CD8-positive, alpha-beta memory T cell (primary cell): ENCODE measurements at places on chromosomes 7 and 10.

- DNase-seq = no peak
Measured at GRCh38 chr10:100496567-100496966, 23.1 kb downstream of the SEC31B start.

GRCh38 chr7:70726951-70727378, 405.0 kb upstream of the GALNT17 start:
- DNase-seq = no peak

DNA sequence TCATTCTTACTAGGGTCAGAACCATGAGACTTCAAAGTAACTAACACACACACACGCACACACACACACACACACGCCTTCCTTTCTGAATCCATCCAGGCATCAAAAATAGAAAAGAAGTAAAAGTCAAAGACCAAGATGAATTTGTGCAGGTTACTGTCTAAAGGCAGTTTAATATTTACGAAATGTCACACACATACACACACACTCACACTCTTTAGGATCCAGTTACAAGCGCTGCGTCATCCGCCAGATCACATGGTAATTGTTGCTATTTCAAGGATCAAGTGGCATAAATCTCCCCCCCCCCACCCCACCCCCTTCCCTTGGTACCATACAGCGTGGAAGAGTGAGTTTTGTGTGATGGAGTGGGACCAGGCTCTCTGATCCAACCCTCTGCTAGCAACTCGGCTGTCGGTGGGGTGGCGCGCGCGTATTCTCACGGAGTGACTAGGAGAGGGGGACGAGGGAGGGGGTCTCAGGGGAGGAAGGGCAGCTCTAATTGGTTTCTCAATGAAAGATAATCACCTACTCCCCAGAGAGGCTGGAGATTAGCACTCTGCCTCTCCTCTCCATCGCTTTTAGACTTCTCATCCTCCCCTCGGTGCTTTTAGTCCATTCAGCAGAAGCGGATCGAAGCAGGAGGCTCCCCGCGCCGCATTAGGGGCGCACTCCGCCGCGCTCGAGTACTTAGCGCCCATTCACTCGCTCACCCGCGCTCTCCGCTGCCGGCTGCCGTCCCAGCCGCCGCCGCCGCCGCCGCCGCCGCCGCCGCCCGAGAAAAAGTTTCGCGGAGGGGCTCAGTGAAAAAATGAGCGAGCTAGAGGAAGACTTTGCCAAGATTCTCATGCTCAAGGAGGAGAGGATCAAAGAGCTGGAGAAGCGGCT, 83.5 kb upstream of the PRKG1 start:
- DNase-seq = no peak

- no peak for DNase-seq
Measured at GRCh38 chr7:50145226-50145625, 52.2 kb upstream of the ZPBP start.

GRCh38 chr7:110760341-110760740, 330.6 kb upstream of the LRRN3 start:
- no peak for DNase-seq

GRCh38 chr7:154841731-154842331, 161.1 kb downstream of the PAXIP1 start:
- no peak for DNase-seq

- no peak for DNase-seq
Measured at GRCh38 chr10:53029449-53029848, 256.9 kb upstream of the MBL2 start.

DNA sequence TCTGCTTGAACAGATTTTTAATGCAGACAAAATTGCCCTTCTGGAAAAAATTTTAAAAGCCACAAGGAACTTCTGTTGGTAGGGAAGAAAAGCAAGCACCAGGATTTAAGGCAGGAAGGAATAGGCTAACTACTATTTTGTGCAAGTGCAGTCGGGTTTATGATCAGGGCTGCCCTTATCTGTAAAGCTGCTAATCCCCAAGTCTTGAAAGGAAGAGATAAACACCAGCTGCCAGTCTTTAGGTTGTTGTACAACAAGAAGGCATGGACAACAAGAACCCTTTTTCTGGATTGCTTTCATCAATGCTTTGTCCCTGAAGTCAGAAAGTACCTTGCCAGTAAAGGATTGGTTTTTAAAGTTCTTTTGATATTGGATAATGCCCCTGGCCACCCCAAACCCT, 40.7 kb downstream of the RALA start:
- no peak for DNase-seq

GRCh38 chr7:55641273-55641691, 69.0 kb upstream of the VOPP1 start:
- DNase-seq = peak; percentile 54

- no peak for DNase-seq
Measured at GRCh38 chr7:72163271-72163670, 248.9 kb downstream of the CALN1 start.

- no peak for DNase-seq
Measured at GRCh38 chr10:44035474-44036197, 349.3 kb downstream of the CXCL12 start.

DNA sequence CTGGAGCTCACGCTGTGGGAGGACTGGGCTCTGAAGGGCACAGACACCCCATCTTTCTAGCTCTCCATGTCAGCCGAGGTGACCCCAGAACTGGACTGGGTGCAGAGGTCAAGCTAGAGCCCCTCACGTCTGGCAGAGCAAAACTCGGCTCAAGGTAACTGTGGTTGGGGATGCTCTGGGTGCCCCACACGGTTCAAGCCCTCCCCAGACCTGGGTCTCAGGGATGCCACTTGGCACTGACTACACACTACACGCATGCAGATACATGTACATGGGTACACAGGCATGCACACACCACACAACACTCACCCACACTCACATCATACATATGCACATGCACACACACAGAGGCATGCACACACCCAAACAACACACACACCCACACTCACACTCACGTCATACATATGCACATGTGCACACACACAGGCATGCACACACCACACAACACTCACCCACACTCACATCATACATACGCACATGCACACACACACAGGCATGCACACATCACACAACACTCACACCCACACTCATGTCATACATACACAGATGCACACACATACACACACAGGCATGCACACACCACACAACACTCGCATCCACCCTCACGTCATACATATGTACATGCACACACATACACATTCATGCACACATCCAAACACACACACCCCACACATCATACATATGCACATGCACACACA, 219.3 kb downstream of the DNAJB6 start:
- no peak for DNase-seq

DNA sequence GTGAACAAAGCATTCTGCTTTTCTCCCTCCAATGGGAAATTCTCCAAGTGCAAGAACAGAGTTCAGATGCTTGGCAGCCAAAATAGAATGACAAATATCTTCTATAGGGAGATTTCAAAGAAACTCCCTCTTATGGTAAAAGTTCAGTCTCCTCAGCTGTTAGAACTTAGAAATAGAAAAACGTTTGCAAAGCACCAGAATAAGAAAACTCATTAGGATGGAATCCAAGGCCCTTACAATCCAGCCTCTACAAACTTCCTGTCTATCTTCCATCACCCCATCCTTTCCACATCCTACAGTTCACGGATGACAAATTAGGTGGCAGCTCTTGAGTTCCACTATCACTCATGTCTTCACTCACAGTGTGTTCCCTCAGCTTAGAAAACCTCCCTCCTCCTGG, 25.7 kb downstream of the FAM13C start:
- DNase-seq = no peak
